CD4-positive, alpha-beta T cell (primary cell): ENCODE measurements at places on chromosomes 16 and 17. TPM values are rescaled to one million over a fixed set of nuclear protein-coding genes. Genes with fewer than 3 reads are reported as not detected.

DNA sequence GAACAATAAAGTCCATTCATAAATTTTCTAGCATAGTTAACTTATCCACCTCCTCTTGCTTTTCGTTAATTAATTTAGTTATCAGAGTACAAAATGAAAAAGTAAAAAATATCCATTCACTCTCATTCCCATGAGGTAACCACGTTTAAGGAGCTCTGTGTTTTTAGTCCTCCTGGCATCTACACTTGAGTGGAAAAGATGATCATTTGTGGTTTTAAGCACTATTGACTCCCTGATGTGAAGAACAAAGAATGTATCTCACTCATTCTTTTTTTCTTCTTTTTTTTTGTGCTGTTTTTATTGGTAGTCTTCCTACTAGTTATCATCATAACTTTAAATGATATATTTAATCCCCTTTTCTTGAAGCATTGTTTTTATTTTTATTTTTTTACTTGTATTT, 26.1 kb downstream of the QPRT start:
- H3K27me3 ChIP-seq, result no peaks in the 10 kb centered on the region
- no peak overlapping the region for H3K4me3 ChIP-seq
- no peak overlapping the region for H3K27ac ChIP-seq
- H3K4me1 ChIP-seq, result peaks cover 42% of the 10 kb centered on the region

DNA sequence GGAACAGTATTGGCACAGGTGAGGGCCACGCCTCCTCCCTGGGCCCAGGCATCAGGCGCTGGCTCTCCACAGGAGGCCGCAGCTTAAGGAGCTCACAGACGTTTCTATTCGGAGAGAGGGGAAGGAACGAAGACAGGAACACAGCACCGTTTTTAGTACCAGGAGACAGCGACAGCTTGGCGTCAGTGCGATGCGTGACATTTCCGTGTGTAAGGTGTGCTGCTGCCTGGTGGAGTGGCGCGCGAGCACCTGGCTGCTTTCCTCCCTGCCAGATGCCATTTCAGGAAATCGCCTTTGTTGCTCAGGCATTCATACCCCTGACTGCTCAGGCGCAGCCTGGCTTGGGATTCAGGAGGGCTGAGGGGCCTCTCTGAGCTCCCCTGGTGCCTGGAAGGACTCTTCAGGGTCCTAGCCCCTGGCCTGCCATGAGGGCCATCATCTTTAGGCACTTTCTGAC, 367.5 kb downstream of the CPPED1 start:
- H3K36me3 ChIP-seq, result no peaks in the 10 kb centered on the region
- H3K27ac ChIP-seq, result no peak overlapping the region
- no peak overlapping the region for H3K4me3 ChIP-seq
- H3K4me1 ChIP-seq, result no peaks in the 10 kb centered on the region
- no peaks in the 10 kb centered on the region for H3K27me3 ChIP-seq
- DNase-seq, result no peak

DNA sequence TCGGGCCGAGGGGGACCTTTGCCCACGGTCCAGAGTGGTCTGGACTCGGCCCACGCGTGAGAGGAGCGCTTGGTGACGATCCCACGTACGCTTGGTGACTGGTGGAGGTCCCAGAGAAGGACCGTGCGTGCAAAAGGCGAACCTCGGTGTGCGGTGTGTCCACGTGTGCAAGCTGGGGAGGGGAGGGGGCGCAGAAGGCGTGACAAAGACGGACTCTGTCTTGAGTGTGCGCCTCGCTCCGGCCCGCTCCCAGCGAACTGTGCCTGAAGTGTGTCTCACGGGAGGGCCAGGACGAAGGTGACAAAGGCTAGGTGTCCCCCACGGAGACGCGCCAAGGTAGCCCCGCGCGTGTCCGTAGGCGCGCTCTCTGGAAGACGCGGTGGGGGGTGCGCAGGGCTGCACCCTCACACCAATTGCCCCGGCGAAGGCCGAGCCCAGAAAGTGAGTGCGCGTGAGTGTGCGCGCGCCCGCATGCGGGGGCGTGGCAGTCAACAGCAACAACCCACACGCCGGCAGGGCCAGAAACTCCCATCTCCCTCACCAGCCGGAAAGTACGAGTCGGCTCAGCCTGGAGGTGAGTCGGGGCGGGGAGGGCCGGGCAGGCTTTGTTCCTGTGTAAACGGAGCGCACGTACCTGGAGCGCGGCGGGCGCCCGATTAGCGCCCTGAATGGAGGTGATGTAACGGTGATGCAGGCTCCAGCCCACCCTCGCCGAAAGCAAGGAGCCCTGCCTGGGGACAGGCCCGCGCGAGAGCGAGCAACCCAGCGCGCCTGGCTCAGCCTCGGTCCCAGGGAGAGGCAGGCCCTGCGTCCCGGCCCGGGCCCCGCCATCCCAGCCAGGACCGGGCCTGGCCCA, at the start of gene GPRC5C:
Gene GPRC5C, plus strand, starts transcription at position 521 of the 856 bp plus-strand sequence. CDS start 7,689 bp downstream, outside the sequence.
- peak within 1 kb of the TSS; percentile 40 for H3K4me3 ChIP-seq
- H3K4me1 ChIP-seq, result peaks cover 27% of the 10 kb centered on the region
- H3K36me3 ChIP-seq, result no peaks in the 10 kb centered on the region
- DNase-seq, result no peak
- peaks cover 36% of the 10 kb centered on the region for H3K27me3 ChIP-seq

The GAS7 gene
- total RNA-seq, result 1.8 TPM

The SLC25A19 gene
- total RNA-seq, result 11.1 TPM

DNA sequence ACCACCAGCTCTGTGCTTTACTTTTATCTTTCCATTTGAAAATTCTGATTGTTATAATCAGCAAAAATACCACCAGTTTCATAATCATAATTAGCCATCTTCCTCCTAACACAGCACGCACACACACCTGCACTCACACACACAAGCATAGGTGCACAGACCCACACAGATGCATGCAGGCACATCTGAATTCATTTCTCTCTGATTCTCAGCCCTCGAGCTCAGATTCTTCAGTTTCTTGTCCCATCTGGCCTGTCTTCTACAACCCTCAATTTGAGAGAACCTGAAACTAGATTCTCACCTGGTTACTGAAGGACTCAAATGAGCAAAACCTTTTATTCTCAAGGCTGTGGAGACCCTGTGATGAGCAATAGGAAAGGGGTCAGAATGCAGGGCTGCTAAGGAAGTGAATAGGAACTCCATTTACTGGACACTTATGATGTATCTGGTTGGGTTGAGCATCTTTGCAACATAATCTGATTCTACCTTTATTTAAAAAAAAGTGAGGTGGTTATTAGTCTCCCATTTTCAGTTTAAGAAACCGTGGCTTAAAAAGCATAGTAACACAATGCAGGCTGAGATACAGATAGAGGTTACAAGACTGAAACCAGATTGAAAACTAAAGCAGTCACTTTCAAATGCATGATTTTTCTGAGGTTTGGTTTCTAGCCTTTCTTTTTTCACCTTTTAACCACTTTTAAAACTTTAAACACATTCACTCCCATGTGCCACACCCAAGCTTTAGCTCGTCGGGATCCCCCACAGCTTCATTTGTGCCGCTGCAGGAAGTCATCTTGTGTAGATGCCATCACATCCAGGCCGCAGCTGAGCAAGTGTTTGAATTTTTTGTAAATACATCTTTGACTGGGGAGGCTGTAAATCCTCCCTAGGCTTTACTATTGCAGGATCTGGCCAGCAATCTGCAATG, 9.4 kb downstream of the KRT33A start:
- H3K4me1 ChIP-seq, result peaks cover 66% of the 10 kb centered on the region
- peak; percentile 52 for DNase-seq
- H3K36me3 ChIP-seq, result no peaks in the 10 kb centered on the region
- peak overlapping the region; percentile 88 for H3K27ac ChIP-seq
- no peak overlapping the region for H3K4me3 ChIP-seq

DNA sequence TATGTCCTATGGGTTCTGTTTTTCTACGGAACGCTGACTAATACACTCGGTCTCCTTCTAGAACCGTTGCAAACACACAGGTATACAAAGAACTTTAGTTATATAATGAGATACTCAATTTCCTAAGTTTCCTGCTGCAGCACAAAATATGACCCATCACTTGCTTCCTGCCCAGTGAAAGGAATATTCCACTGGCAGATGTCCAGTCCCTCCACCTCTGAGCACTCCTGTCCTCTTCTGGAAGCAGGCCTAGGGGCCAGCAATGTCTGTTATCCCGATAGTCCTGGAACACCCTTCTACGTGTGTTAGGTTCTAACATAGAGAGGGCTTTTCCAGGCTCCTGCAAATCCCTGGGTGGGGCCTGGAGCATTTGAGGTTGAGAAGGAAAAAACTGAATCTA, 32.7 kb downstream of the ADAMTS18 start:
- no peaks in the 10 kb centered on the region for H3K4me1 ChIP-seq
- no peak for DNase-seq
- no peaks in the 10 kb centered on the region for H3K36me3 ChIP-seq
- no peak overlapping the region for H3K27ac ChIP-seq

DNA sequence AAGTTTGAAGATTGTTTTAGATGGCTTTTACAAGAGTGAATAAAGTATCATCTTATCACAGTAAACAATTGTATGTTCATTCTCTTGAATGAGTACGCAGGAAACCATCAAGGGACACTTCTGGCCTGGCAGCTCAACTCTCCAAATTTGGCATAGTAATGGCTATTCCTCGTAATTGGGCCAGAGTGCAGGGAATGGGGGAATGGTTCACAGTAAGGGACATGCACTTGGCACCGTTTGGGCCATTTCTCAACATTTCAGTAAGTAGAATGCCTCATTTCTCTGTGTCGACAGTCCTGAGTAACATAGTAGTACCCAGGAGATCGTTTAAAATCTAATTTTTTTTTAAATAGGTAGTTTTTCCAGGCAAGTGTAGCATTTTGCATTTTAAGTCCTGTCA, 309.6 kb downstream of the KCNJ2 start:
- no peaks in the 10 kb centered on the region for H3K36me3 ChIP-seq
- no peaks in the 10 kb centered on the region for H3K27me3 ChIP-seq
- no peak overlapping the region for H3K4me3 ChIP-seq
- H3K27ac ChIP-seq, result no peak overlapping the region
- DNase-seq, result no peak
- H3K4me1 ChIP-seq, result no peaks in the 10 kb centered on the region

GRCh38 chr17:45989759-45990158, 9.3 kb upstream of the STH start:
- no peak overlapping the region for H3K27ac ChIP-seq
- no peaks in the 10 kb centered on the region for H3K27me3 ChIP-seq
- DNase-seq, result no peak
- no peaks in the 10 kb centered on the region for H3K36me3 ChIP-seq
- no peaks in the 10 kb centered on the region for H3K4me1 ChIP-seq

- no peak overlapping the region for H3K4me3 ChIP-seq
- H3K27ac ChIP-seq, result no peak overlapping the region
- H3K4me1 ChIP-seq, result peaks cover 2% of the 10 kb centered on the region
- H3K27me3 ChIP-seq, result no peaks in the 10 kb centered on the region
These were observed 41.1 kb upstream of the ERN1 start for GRCh38 chr17:64171041-64171440.

- H3K4me3 ChIP-seq, result no peak overlapping the region
- H3K27ac ChIP-seq, result no peak overlapping the region
- H3K27me3 ChIP-seq, result no peaks in the 10 kb centered on the region
- DNase-seq, result no peak
- H3K36me3 ChIP-seq, result no peaks in the 10 kb centered on the region
- H3K4me1 ChIP-seq, result no peaks in the 10 kb centered on the region
These were observed 31.0 kb downstream of the LRRC75A start for GRCh38 chr17:16460796-16461605.

The TSNAXIP1 gene
- total RNA-seq, result 0.61 TPM

DNA sequence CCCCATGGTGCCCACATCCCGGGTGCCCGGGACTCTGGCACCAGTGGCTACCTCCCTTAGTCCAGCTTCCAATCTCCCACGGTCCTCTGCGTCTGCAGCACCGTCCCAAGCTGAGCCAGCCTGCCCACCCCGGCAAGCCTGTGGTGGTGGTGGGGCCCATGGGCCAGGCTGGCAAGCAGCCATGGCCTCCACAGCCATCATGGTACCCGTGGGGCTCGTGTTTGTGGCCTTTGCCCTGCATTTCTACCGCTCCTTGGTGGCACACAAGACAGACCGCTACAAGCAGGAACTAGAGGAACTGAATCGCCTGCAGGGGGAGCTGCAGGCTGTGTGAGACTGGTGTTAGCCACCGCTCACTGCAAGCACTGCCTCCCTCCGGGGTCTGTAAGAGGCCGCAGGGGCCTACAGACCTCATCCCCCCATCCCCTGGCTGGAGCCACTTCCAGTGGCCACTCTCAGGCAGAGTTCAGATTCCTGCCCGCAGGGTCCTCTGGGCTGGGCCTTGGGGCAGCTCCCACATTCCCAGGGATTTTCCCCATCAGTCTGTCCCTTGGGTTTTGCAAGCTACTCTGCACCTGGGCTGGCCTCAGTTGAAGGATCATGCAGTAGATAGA, 3.9 kb upstream of the SETD1A start:
- H3K27me3 ChIP-seq, result no peaks in the 10 kb centered on the region
- peaks cover 49% of the 10 kb centered on the region for H3K4me1 ChIP-seq
- peak; percentile 48 for DNase-seq
- H3K4me3 ChIP-seq, result no peak overlapping the region
- no peak overlapping the region for H3K27ac ChIP-seq
- no peaks in the 10 kb centered on the region for H3K36me3 ChIP-seq

The PNPO gene
- 2.2 TPM for total RNA-seq

DNA sequence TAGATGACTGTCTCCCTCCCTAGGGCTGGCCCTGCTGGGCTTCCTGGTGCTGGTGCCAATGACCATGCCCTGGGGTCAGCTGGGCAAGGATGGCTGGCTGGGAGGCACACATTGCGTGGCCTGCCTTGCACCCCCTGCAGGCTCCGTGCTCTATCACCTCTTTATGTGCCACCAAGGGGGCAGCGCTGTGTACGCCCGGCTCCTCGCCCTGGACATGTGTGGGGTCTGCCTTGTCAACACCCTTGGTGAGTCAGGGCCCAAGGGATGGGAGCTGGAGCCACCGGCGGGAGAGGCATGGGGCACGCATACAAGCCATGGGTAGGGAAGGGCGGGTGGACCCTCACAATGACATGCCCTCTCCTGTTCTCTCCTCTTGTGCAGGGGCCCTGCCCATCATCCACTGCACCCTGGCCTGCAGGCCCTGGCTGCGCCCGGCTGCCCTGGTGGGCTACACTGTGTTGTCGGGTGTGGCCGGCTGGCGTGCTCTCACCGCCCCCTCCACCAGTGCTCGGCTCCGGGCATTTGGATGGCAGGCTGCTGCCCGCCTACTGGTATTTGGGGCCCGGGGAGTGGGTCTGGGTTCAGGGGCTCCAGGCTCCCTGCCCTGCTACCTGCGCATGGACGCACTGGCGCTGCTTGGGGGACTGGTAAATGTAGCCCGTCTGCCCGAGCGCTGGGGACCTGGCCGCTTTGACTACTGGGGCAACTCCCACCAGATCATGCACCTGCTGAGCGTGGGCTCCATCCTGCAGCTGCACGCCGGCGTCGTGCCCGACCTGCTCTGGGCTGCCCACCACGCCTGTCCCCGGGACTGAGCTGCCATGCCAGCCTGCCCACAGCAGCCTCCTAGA, 2.2 kb downstream of the PAQR4 start:
- H3K27ac ChIP-seq, result no peak overlapping the region
- no peak for DNase-seq
- H3K4me1 ChIP-seq, result peaks cover 39% of the 10 kb centered on the region
- peaks cover 15% of the 10 kb centered on the region for H3K27me3 ChIP-seq
- H3K36me3 ChIP-seq, result no peaks in the 10 kb centered on the region

- DNase-seq, result no peak
- H3K4me3 ChIP-seq, result no peak overlapping the region
- no peaks in the 10 kb centered on the region for H3K36me3 ChIP-seq
- H3K27ac ChIP-seq, result no peak overlapping the region
- no peaks in the 10 kb centered on the region for H3K4me1 ChIP-seq
These were observed 115.7 kb upstream of the KCNJ16 start for GRCh38 chr17:69959283-69959682.

The SULT1A2 gene
- total RNA-seq, result 0.45 TPM
